Renal cortical epithelial cell (primary cell): ENCODE measurements at places on chromosomes 5 and 9.
A peak's percentile ranks its signal among the peaks of the same experiment; 100 is the strongest.

DNA sequence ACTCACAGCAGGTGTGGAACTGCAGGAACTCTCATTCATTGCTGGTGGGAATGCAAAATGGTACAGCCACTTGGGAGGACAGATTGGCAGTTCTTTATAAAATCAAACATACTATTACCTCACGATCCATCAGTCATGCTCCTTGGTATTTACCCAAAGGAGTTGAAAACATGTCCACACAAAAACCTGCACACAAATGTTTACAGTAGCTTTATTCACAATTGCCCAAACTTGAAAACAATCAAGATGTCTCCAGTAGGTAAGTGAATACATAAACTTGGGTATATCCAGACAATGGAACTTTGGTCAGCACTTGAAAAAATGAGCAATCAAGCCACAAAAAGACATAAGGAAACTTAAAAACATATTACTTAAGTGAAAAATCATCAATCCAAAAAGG is 215.5 kb downstream of the IRX1 start:
- DNase-seq: no peak

- no peak for DNase-seq
Observed at GRCh38 chr5:132464156-132464939, 26.2 kb downstream of the IRF1 start.

- DNase-seq: no peak
Observed at GRCh38 chr5:64576250-64576649, 70.4 kb downstream of the RGS7BP start.

GRCh38 chr9:27042476-27042875 is 37.0 kb upstream of the LRRC19 start:
- no peak for DNase-seq

- DNase-seq: peak; percentile 93
Observed at GRCh38 chr5:126015235-126016181, 407.7 kb upstream of the GRAMD2B start.

DNA sequence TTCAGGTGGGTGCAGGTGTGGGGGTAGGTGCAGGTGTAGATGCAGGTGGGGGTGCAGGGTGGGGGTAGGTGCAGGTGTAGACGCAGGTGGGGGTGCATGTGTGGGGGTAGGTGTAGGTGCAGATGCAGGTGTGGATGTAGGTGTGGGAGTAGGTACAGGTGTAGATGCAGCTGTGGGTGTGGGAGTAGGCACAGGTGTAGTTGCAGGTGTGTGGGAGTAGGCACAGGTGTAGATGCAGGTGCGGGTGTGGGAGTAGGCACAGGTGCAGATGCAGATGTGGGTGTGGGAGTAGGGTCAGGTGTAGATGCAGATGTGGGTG is 94.6 kb downstream of the PHF2 start:
- DNase-seq: no peak

DNA sequence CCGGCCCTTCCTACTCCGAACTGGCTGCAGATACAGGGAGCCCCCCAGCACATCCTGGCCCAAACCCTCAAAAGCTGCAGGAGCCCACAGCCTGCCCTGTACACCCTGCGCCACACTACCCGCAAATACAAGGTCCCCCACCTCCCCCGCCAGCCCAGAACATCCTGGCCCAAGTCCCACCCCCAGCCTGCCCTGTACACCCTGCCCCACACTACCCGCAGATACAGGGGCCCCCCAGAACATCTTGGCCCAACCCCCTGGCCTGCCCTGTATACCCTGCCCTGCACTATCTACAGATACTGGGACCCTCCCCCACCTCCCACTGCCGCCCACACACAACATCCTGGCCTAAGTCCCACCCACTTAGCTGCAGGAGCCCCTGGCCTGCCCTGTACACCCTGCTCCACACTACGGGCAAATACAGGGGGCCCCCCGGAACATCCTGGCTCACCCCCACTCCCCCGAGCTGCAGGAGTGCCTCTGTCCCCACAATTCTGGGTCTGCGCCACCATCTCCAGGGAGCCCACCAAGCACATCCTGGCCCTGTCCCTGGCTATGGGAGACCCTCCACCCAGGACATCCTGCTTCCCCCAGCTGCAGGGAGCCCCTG is 8.3 kb downstream of the LPCAT1 start:
- DNase-seq: no peak

DNA sequence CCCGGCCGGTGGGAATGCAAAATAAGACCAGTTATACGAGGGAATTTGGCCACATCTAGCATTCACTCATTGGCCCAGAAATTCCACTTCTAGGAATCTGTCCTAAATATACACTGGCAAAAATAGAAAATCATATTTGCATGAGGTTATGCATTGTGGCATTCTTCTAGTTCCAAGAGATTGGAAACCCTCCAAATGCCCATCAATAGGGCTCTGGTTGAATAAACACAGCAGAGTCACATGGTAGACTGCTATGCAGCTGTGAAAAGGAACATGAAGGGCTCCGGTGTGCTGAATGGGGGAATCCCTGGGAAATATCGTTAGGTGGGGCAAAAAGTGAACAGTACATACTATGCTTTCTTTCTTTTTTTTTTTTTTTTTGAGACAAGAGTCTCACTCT is 36.8 kb downstream of the PTGES start:
- no peak for DNase-seq

- DNase-seq: no peak
Observed at GRCh38 chr5:76224898-76225297, 141.7 kb downstream of the SV2C start.

DNA sequence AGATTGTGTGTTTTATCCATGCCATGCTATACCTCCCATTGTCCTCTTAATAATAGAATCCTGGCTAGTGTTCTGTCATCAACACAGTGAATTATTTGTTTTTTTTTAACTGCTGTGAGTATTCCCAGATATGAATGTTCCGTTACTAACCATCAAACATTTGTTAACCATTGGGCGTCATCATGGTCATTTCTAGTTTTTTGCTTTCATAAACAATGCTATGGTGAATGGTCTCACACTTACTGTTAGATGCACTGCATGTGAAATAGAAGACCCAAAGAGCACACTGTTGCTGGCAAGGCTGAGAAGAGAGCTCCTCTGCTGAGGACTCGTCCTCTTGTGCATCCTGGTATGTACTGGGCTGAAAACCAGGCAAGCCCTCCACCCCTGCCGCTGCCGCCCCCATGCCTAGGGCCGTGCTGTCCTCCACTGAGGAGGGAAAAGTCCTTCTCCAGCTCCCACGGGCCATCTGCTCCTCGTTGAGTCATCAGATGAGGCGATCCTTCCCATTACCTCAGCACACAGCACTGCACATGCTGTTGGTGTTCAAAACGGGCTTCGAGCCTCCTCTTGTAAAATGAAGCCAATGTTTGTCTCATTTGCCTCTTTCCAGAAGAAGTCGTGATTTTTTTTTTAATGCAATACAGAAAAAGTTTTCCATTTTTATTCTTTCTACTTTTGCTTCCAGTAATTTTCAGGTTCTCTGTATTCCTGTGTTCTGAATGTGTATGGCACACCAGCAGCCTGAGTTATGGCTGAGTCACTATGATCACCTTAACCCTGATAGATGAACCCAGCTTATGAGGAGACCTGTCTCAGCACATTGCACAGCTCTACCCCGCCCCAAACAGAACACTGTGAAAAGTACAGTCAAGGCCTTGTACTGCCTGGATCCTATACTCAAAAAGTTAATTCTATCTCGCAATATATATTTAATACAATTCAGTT is 219.0 kb downstream of the AOPEP start:
- peak; percentile 74 for DNase-seq

DNA sequence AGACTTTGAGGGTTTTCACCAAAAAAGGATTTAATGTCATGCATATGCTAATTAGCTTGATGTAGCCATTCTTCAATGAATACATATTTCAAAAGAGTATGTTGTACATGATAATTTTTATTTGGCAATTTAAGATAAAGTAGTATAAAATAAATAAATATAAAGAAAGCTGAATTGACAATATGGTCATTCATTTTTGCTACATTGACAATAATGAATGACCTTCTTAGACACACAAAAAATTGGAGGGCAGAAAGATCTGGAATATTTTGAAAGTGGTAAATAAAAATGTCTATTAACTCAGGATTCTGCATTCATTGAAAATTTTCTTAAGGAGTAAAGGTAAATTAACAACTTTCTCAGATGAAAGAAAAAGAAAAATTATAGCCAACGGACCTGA is 324.8 kb upstream of the FTMT start:
- DNase-seq: no peak

GRCh38 chr5:34669931-34670516 is 13.9 kb downstream of the RAI14 start:
- DNase-seq: peak; percentile 25

DNA sequence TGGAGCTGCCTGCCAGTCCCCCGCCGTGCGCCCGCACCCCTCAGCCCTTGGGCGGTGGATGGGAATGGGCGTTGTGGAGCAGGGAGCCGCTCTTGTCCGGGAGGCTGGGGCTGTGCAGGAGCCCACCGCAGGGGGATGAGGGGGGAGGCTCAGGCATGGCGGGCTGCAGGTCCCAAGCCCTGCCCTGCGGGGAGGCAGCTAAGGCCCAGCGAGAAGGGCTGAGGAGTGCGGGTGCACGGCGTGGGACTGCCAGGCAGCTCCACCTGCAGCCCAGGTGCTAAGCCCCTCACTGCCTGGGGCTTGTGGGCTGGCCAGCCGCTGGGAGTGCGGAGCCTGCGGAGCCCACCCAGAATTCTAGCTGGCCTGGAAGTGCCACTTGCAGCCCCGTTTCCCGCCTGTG is 991.7 kb upstream of the ARRDC3 start:
- no peak for DNase-seq

DNA sequence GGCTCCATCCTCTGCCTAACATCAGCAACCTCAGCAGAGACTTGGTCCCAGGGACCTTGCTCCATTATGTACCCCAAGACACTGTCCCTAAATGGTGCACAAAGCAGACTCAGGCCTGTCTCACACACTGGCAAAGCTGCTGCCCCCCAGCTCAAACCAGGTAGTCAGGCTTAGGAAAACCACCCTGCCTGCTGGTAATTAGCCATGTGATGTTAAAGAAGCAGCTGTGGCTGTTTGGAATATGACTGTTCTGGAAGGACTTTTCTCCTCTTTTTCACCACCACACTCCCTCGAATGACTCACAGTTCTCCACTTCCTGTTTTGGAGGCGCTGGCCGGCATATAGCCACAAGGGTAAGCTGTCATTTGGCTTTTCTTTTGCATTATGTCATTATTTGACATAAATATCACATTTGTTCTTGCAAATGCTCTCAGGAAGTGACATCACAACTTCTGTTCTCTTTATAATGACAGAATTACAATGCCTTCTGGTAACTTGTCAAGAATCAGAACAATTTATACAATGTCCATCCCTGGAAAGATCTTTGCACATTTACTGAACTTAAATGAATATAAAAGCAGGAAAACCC is 113.9 kb downstream of the SUSD1 start:
- DNase-seq: peak; percentile 98

- DNase-seq: peak; percentile 35
Observed at GRCh38 chr5:172007175-172008110, 1.0 kb upstream of the FBXW11 start.

DNA sequence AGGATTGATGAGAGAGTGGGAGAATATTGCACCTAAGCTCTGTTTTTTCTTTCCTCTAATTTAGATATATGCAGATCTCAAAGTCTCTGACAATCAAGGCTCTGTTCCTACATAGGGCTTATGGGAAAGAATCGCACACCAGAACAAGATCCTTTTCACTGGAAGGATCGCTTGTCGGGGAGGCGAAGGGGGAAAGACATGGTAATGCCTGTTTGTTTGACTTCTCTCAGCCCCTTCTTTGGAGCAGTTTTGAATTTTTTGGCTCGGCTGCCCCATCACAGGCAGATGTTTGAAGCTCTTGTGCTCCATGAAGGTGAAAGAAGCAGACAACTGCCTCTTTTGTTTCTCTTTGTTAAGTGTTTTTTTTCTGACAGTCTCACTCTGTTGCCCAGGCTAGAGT is 599.9 kb upstream of the ZNF608 start:
- DNase-seq: no peak

GRCh38 chr9:89853931-89854330 is 249.1 kb downstream of the GADD45G start:
- no peak for DNase-seq

DNA sequence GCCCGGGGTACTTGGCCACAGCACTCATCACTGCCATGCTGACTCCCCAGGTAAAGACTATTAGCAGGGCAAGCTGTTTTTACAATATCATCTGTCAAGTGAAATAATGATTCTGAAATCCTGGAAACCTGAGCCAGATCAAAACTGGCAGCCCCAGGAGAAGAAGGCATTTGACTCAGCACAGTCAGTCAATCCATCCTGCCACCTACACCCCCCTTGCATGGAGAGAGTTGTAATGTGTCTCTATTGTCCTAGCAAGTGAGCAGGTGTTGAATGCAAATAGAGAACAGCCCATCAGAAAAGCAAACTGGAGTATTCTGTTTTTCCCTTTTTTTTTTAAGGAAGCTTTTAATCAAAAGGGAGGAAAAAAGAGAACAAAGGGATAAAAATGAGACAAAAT is 291.2 kb downstream of the BRINP1 start:
- DNase-seq: no peak

DNA sequence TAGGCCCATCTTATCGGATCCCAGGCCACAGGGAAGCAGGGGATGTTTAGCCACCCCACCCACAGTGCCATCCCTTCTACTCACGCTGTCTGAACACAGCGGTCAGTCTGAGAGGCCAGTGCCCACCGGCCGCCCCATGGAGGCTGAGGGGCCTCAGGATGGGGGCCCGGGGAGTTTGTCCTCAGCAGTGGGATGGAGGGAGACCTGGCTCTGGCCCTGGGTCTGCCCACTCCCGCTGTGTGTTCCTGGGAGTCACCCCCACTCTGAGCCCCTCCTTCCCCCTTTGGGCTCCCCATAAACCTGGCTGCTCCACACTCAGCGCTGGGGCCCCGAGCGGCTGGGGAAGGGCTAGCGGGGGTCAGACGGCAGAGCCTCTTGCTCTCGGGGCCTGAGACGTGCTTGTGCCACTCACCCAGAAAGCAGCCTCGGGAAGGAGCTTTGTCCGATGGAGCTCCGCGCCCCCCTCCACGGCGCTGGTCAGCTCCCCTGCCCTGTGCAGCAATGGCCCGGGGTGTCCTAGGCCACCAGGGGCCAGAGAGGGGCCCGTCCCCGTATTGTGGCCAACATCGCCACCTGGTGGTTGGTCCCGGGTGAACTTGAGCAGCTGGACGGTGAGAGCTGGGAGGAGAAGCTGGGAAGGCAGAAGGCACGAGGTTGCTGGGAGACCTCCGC is 10.9 kb upstream of the LAMC3 start:
- DNase-seq: peak; percentile 18

DNA sequence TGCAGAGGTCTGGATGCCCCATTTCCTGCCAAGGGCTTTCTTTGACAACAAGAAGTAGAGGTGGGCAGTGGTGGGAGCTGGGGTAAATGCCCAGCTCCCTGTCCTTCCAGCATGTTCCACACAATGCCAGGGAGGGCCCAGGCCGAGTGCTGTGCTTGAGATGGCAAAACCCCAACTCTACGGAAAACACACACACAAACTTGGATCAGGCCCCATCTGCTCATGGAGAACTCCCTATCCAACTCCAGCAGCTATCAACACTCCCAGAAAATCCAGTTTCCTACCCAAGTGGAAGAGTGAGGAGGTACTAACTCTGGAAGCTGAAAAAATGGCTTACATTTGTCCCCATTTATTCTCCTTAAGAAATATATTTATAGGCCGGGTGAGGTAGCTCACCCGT is 61.1 kb upstream of the FUBP3 start:
- no peak for DNase-seq

- DNase-seq: no peak
Observed at GRCh38 chr9:98701576-98701975, 7.2 kb downstream of the GABBR2 start.

- no peak for DNase-seq
Observed at GRCh38 chr9:92122061-92122460, 6.8 kb upstream of the SPTLC1 start.

GRCh38 chr5:146068977-146069779 is 36.2 kb downstream of the PLAC8L1 start:
- no peak for DNase-seq

- DNase-seq: peak; percentile 65
Observed at GRCh38 chr9:125889476-125890419, 142.6 kb downstream of the PBX3 start.

- peak; percentile 74 for DNase-seq
Observed at GRCh38 chr5:111606194-111606593, 93.9 kb upstream of the STARD4 start.
